ENCODE measurements at places on chromosomes 12 and 14. TPM values are rescaled to one million over a fixed set of nuclear protein-coding genes. Genes with fewer than 3 reads are reported as not detected.
A peak's percentile ranks its signal among the peaks of the same experiment; 100 is the strongest.

Gene KIF5A
- total RNA-seq: 1.0 TPM

Gene PRB2
- total RNA-seq: not detected

Gene SPATS2
- total RNA-seq: 30.2 TPM

GRCh38 chr12:90940872-90941499 lies 14.0 kb downstream of the CCER1 start:
- no peak for DNase-seq

DNA sequence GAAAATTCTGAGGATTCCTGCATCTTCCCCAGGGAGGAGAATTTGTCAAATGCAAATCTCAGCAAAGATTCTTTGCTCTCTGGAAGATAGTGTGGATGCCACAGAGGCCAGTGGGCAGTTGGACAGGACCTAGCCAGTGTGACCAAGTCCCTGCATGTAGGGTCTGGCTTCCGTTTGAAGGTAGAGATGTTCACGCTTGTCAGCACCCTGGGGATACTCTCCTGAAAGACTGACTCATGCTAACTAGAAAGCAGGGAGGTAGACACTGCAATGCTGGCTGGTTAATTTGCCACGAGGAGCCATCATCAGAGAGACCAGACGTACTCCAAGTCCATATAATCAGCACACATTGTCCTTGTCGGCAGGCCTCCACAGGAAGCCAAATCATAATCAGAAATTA lies 130.1 kb downstream of the SAMD4A start:
- DNase-seq: no peak

DNA sequence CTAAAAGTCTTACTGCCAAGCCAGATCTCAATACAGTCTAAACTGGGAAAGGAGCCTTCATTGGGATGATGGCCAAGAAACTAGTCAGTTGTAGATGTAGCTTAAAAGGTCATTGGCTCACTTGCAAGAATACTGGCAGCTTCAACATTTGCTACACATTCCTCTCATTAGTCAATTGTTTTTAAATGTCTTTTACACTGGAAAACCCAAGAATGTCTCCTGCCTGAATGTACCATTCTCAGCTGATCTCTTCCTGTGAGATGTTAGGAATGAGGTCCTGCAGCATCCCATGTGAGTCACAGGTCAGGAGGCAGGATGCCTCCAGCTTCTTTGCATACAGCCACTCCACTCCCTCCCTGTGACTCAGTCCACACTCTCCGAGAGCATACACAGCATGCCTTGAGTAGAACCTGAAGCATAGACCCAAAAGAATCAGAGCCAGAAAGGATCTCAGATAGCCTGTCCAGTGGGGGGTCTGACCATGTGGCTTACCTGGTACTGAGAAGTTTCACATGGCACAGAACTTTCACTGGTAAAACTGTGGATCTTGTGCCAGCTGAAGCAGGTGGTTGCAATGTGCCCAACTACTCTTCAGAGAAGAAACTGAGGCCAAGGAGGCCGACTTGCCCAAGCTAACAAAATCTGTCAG lies 56.0 kb upstream of the HECTD1 start:
- no peak for DNase-seq

GRCh38 chr14:94716976-94717375 lies 52.9 kb downstream of the GSC start:
- no peak for DNase-seq

- DNase-seq: no peak
Measured at GRCh38 chr14:68195126-68195525, 375.5 kb downstream of the RAD51B start.

Gene KLHL33
- total RNA-seq: not detected

Gene GLI1
- total RNA-seq: 13.1 TPM

DNA sequence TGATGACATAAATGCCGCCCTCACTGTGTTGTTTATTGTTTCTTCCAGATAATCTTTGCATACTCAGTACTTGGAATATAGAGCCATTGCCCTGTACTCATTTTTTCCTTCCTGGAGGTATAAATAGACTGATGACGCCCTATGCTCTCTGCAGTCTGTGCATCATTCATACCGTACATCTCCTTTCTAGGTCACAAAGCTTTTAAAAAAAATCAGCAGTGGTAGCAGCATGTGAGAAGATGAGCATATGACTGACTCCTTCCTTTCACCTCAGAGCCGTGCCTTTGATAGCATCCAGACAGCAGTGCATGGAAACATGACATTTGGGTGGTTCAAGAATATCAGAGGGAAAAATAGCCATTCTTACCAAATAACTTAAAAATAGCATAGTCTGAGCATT lies 77.3 kb downstream of the PDE3A start:
- DNase-seq: no peak

GRCh38 chr12:124498275-124499189 lies 68.9 kb downstream of the NCOR2 start:
- DNase-seq: no peak

Gene OXA1L
- 227 TPM for total RNA-seq

- no peak for DNase-seq
Measured at GRCh38 chr14:99506276-99506675, 25.1 kb downstream of the CCNK start.

Gene MIP
- total RNA-seq: not detected

GRCh38 chr12:44563486-44563885 lies 312.6 kb downstream of the NELL2 start:
- DNase-seq: no peak

Gene KDM5A
- total RNA-seq: 17.5 TPM

Gene THAP2
- 8.6 TPM for total RNA-seq

Gene CLEC1B
- not detected for total RNA-seq

Gene GLIPR1
- 0.21 TPM for total RNA-seq

Gene CCDC196
- not detected for total RNA-seq

- no peak for DNase-seq
Measured at GRCh38 chr14:56708704-56709103, 101.6 kb downstream of the OTX2 start.

GRCh38 chr14:64992328-64992885 lies 5.7 kb downstream of the FNTB start:
- no peak for DNase-seq

Gene FGD6
- total RNA-seq: 11.1 TPM

- DNase-seq: no peak
Measured at GRCh38 chr14:30564868-30565248, 5.9 kb downstream of the G2E3 start.

Gene WDHD1
- total RNA-seq: 70.4 TPM

Gene APOLD1
- 0.62 TPM for total RNA-seq

DNA sequence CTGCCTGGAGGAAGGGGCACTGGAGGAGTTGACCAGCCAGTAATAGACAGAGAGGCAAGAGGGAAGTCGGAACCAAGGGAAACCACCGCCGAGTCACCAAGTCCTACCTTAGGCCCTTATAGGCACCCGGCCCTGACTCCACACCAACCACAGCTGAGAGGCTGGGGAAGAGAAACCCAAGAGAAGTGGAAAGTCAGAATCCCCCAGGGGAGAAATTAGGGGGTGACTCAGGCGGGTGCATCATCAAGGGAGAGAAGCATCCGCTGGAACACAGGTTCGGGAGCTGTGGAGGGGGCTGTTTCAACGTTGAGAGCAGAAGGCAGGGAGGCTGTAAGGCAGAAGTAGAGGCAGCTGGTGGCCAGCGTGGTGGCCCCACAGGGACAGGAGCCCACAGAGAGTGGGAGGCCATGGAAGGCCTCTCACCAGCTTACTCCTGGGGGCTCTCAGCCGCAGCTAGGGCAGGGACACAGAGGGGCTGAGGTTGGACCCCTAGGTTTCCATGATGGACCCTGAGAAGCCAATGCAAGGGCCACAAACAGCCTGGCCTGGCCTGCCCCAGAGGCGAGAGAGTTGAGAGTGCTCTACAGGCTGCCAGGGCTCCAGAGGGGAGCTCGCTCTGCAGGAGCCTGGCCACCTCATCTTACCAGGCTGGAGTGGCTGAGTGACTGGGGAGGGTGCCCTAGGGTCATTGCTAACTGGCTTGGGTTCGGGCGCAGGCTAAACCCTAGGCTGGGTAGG lies 1.4 kb upstream of the TRMT61A start:
- no peak for DNase-seq

DNA sequence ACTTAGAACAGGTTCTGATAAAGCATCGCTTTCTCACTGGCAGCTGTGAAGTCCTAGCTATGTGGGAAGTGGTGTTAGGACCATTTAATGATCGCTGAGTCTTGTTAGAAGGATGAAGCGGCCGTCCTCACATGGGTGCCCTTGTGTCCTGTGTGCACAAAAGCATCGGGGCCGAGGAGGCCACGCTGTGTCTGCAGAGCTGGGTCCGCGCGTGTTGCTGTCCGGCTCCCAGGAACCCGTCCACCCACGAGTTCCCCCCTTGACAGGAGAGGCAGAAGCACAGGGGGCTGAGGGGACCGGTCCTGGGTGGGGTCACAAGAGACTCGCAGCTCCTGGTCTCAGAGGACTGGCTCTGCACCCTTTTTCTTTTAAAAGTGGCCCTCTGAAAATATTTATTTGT lies 90.4 kb downstream of the ADGRD1 start:
- peak; percentile 36 for DNase-seq

DNA sequence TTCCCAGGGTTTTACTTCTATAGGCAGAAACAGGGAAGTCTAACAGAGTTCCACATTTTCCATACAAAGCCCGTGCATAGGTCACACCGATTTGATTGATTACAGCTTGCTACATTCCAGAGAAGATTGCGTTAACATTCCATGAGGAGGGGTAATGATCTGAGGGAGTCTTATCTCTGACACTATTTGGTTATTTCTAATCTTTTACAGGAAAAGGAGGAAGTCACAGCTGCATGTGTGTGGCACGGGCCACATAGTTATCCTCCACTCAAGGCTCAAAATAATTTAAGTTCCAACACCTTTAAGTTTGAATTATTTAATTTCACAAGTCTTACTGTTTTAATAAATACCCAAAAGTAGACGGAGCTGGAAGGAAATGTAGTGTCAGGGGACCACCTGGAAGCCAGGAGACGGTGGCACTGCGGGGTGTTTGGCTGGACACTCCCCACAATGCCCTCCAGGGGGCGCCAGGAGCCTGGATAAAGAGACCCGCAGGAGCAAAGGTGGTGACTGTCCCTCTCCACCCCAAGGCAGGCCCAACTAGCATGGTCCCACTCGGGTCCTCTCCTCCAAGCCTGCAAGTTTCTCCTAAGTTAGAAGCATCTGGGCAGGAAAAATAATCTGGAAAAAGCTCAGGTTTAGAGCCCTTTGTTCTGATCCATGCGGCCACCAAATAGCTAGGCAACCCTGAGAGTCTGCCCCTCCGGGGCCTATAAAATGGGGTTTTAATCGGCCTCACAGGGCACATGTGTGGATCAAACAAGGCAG lies 20.2 kb downstream of the KRT8 start:
- DNase-seq: peak; percentile 87

DNA sequence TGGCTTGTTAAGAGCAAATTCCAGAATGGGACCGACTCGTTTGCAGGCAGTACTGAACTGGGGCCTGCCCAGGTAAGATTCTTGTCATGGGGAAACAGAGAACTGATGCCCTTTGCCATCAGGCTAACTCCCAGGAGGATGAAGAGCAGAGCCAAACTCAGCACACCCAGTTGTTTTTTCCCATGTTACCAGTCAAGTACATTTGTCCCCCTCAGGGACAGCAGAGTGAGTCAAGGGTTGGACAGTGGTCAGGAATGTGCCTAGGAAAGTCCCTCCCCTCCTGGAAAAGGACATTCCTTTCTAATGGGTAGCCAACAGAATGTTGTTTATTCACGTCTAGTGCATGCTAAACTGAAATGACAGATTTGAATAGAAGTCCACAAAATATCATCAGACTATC lies 1.6 kb downstream of the ART4 start:
- DNase-seq: no peak

Gene BIN2
- total RNA-seq: not detected

- no peak for DNase-seq
Measured at GRCh38 chr12:3933074-3933818, 60.0 kb upstream of the PARP11 start.

- no peak for DNase-seq
Measured at GRCh38 chr14:53035336-53036210, 84.7 kb upstream of the FERMT2 start.

GRCh38 chr12:12236896-12237295 lies 29.9 kb downstream of the LRP6 start:
- DNase-seq: no peak

GRCh38 chr14:93976477-93977057 lies at the start of gene ASB2:
Gene ASB2 (minus strand): TSS chr14:93976570. CDS start chr14:93964539, 12,031 bp downstream.
- DNase-seq: no peak

Gene CBLN3
- total RNA-seq: 1.5 TPM

DNA sequence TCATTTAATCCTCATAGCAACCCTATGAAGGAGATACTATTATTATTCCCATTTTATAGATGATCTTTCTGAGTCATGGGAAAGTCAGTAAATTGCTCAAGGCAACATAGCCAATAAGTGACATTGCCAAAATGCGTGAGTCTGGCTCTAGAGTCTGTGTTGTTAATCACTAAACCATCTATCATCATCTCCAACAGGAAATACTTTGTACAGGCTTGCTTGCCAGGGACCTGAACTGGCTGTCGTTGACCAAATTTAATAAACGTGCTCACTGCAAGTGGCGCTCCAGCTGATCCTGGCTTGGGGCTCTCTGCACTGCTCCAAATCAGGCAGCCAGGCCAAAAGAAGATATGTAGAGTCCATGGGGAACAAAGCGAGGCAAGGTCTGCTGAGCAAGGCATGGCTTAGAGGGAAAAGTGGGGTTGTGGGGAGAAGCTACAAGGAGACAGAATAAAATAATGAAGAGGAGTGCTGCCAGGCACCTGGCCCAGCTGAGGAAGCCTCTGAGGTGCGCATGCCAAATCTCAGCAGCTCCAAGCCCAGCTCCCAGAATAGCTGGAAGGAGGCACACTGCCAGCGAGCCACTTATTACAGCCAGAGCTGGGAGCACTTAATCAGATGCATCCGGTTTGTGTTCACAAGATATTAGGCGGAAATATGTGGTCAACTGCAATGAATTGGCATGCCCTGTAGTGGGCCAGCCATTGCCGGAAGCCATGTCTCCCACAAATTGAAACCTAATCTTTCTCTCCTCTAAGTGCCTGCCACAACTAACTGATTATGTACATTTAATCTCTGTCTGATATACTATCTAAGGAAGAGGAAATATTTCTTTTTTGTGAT lies 43.3 kb upstream of the PTPRO start:
- no peak for DNase-seq

DNA sequence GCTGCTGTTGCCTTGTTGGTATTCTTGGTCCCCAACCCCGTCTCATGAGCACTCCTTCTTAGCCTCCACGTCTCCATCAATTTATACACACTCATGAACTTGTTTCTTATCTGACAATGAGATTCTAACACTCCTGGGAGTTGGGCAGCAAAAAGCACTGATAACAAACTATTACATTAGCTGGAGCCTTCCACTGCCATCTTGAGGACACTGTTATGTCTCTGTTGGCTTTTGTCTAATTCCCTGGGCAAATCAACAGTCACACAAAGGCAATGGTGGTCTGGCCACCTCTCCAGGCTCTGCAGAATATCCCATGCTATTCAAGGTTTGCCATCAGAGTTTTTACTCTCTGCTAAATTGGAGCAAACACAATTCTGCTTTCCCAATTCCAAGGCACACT lies 117.8 kb upstream of the COCH start:
- no peak for DNase-seq

Gene ADCY6
- 7.1 TPM for total RNA-seq

All from H7 (cell line).